ENCODE measurements at places on chromosomes 16 and 17.

GRCh38 chr16:86120201-86121192, 221.5 kb downstream of the IRF8 start:
- DNase-seq = no peak

DNA sequence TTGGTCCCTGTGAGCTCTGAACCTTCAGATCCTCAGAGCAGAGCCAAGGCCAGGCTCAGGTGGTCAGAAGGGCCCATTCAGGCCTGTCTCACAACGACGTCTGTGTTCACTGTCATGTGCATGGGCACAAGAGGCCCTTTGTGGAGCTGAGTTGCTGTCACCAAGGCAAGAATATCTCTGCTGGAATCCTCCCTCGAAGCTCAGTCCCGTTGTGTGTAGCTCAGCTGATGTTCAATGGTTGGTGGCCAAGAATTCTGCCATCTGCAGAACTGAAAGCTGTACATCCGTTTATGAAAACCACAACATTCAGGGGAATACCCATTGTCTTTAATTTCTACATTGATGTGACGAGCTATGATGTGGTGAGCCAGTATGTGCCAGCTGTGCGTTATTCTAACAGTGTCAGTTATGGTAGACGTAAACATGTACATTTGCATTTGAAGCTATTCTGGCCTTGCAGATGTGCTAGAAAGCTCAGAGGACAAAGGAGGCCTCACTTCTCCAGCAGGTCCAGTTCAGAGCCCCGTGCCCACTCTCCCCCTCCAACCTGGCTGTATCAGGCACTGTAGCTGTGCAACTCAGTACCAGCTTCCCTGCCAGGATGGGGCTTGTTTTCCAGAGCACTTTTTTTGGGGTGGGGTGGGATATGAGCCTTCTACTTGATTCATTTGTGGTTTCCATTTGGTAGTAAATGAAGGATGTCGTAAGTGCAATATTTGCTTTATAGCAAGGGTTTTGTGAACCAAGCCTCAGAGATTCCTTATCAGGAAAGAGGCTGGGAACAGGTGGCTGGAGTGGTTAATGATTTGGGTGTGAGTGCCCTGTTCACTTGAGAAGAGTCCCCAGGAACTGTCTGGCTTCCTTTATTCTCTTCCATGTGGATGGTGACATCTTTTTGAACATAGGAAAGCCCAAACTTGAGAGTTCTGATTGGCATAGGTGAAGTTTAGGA, 56.1 kb downstream of the B9D1 start:
- no peak for DNase-seq

GRCh38 chr16:24986512-24987303, 28.5 kb downstream of the ARHGAP17 start:
- DNase-seq = no peak

GRCh38 chr17:15999141-15999973, at the start of the genes TTC19 and ZSWIM7:
TSS of gene TTC19 (plus strand) at chr17:15999824. CDS start at chr17:15999849, 25 bp downstream.
TSS of gene ZSWIM7 (minus strand) at chr17:15999704. CDS start at chr17:15999594, 110 bp downstream.
- DNase-seq = peak; percentile 84

GRCh38 chr17:78753316-78754250, 28.5 kb downstream of the CYTH1 start:
- no peak for DNase-seq

DNA sequence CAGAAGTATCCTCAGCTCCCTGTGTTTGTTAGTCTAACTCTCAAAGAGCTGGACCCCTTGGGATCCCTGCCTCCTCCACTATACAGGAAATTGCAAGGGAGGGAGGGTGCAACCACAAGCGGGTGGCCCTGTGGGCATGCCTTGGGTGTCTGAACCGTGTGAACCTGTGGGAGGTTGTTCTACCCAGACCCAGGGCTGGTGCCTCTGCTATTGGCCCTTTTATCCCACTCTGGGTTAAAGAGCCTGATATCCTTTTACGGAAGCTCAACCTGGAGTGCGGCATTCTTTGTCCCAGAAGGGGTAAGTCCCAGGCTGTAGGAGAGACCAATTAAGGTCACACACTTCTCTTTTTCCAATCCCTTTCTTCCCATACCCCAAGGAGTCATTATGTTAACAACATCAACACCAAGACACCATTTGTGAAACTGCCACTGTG, 53.4 kb downstream of the ARSG start:
- DNase-seq = peak; percentile 35

- DNase-seq = no peak
Observed at GRCh38 chr16:83705856-83706255, 101.9 kb upstream of the HSBP1 start.

DNA sequence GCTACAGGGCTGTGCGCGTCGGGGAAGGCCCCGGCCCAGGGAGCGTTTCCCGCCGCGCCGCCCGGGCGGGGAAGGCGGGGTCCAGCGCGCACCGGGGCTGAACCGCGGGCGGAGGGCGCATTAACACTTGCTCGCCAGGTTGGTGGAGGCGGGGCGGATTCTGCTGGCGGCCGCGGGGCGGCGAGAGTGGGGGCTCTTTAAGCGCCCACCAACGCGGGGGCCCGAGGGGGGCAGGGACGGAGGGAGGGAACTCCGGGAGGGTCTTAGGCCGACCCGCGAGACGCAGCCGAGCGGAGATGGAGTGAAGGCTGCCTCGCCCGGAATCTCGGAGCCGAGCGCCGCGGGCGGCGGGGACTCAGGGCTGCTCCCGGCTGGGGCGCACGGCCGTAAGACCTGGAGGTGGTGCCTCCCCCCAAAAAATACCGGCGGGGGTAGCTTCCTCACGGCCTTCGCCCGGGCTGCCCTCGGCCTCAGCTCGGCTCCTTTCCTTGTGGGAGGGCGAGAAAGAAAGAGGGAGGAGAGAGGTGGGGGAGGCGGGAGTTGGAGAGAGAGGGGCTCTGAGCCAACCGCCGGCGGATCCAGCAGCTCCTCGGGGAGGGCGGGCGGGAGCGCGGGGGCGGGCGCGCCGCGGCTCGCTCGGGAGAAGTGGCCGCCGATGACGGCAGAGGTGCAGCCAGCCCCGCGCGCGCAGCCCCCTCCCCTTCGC, 415 bp upstream of the FOXF1 start:
- DNase-seq = no peak

DNA sequence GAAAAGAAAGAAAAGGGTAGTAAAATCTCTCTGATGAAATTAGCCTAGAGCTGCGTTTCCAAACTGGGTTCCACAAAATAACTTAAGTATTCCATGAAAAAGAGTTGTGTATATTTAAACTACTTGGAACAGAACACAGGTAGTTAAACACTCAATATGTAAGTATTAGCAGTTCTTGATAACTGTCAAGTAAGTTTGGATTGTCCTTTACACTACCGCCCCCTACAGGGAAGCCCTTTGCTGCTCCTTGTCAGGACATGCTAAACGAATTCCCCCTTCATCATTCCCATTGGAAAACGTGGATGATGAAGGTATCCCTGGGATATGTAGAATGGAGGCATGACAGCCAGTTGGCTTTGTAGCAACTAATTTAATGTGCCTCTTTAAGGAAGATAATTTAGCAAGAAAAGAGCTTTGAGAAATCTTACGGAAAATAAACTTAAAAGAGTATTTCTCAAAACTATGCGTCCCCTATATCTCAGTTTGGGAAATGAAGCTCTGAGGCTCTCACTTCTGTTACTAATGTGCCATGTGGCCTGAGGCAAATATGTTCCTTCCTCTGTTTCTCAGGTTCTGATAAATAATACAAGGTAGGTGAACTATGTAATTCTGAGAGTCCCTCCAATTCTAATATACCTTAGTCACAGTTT, 18.8 kb downstream of the NCBP3 start:
- DNase-seq = peak; percentile 27

DNA sequence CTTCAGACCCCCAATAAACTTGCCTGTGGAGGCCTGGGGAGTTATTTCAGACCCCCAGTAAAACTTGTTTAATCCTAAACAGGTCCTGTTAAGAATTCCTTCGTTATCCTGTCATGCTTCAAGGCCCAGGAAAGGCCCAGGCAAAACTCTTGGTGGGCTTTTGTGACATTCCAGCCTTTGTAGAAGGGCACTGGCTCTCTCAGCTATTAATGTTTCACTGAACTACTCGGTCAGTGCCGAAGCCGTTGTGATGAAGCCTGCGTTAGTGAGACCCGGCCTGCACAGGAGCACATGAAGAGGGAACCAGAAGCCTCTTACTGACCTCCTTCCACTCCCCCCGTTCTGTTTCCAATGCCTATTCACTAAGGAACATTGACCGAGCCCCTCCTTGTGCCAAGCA, 47.4 kb upstream of the PLCG2 start:
- DNase-seq = no peak

DNA sequence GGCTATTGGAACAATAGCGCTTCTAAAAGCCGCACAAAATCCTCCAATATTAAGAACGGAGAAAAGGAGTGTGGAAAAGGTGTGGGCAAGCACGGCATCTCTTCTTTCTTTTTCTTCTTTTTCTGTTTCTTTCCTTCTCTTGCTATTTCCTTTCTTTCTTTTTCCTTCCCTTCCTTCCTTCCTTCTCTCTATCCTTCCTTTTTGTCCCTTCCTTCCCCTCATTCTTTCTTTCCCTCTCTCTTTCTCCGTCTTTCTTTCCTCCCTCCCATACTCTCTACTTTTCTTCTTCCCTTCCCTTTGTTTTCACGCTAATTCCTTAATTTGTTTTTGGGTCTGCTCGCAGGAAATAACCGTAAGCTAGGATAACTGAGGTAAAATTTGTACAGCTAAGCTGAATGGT, 478.2 kb downstream of the MAF start:
- DNase-seq = no peak

GRCh38 chr17:27322690-27323508, 29.0 kb downstream of the WSB1 start:
- DNase-seq = no peak

DNA sequence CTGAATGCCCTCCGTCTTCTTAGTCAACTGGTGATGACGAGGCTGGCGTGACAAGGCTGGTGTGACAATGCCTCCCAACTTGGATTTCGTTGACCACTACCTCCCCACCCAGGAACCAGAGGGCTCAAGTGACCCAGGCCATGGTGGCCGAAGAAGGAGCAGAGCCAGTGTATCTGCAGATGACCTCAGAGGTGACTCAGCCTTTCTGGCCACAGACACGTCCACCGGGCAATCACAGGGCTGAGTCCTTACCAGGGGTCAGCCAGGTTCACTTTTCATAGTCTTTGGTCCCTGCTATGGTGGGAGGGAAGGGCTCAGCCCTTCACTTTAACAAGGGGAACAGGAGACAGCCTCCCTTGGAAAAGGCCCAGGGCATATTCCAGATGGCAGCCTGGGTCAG, 116.3 kb downstream of the MAF start:
- no peak for DNase-seq

- DNase-seq = no peak
Observed at GRCh38 chr16:25198021-25198420, 18.7 kb upstream of the AQP8 start.

Measured in activated T-helper 1 cell treated with anti-CD3 and anti-CD28 coated beads, Interleukin-2, amount 50 U/mL, for 16 hours (primary cell).